ENCODE measurements at places on chromosomes 1 and 21.

DNA sequence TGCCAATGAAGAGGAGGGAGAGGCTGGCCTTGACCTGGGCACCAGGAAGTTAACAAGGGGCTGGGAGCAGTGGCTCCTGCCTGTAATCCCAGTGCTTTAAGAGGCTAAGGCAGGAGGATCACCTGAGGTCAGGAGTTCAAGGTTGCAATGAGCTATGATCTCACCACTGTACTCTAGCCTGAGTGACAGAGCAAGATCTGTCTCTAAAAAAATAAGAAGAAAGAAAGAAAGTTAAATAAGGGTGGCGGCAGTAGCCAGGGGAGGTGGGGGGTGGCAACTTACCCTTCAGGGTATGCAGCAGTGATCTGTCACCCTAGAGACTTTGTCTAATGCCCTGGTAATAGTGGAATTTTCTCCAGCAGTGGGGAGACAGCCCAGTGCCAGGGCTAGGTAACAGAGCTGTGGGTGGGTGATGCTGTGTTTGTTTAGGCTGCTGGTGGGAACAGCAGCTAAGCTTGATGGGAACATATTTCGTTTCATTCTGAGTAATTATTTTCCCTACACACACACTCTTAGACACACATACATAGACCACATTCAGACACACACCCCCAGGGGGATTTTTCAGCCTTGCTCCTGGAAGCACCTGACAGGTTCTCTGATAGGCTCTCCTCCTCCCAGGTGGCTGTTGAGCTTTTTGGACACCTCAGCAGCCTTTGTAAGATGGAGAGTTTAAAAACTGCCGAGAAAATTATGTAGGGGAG, 11.3 kb upstream of the SYT6 start:
- no peak for DNase-seq

GRCh38 chr1:230240446-230241086, 173.5 kb downstream of the GALNT2 start:
- no peak for DNase-seq

DNA sequence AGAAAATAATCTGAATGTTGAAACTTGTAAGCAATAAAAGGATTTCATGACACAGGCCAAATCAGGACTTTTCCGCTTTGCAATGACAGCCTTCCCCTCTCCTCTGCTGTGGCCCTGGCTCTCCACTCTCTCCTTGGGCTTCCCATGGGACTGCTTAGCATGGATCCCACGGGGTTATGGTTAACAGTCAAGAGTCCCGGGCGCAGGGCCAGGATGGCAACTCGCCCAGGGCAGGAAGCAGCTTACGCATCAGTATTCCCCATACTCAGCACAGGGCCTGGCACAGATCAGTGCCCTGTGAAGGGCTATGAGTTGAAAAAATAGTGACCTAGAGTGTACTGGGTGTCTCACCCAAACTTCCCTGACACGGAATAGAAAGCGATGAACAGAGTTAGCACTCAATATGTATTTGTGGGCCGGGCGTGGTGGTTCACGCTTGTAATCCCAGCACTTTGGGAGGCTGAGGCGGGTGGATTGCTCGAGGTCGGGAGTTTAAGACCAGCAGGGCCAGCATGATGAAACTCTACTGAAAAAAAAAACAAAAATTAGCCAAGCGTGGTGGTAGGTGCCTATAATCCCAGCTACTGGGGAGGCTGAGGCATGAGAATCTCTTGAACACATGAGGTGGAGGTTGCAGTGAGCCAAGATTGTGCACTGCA, 29.1 kb upstream of the GRHL3 start:
- DNase-seq = peak; percentile 81

GRCh38 chr1:231991231-231991630, 364.6 kb downstream of the DISC1 start:
- DNase-seq = no peak

DNA sequence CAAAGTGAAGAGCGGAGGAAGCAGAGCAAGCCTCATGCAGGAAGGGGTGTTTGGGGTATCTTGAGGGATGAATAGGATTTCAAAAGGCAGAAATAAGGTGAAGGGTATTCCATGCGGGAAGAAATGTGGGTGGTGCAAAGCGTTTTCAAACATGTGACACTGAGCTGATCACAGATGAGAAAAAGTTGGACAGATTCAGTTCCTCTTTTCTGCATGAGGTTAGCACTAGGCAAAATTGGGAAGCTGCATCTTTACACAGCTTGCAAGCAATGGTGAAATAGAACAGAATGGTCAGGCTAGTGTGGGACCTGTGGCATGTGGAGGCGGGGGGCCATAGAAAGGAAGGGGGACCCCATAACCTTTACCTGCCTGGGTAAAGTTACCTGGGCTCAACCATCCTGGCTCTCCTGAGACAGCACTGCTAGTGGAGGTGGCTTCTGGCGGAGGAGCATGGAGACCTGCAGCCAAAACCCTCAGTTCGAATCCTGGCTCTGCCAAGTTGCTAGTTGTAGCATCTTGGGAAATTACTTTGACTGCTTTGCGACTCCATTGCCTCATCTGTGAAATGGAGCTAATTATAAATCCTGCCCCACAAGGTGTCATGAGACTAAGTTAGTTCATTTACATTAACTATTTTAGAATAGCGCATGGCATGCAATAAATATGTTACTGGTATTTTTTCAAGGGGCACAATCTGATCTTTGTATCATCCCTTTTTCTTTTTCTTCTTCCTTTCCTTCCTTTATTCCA, 16.4 kb downstream of the KCNA10 start:
- no peak for DNase-seq

DNA sequence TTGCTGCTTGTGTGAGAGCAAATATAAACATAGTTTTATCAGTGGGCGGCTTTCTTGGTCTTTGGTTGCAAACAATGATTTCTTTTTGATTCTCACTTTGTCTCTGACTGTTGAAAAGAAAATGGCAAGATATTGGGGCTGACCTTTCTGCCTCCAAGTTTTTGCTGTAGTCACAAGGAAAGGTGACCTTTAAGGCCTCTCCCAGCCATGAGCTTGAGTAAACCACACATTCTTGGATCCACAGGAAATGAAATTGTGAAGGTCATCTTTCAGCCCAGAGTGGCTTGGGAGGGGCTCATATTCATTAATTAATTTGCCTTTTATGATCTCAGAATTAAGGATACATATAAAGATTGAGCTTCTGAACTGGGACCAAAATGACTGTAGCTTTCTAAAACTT, 241.6 kb downstream of the BACH1 start:
- DNase-seq = no peak

DNA sequence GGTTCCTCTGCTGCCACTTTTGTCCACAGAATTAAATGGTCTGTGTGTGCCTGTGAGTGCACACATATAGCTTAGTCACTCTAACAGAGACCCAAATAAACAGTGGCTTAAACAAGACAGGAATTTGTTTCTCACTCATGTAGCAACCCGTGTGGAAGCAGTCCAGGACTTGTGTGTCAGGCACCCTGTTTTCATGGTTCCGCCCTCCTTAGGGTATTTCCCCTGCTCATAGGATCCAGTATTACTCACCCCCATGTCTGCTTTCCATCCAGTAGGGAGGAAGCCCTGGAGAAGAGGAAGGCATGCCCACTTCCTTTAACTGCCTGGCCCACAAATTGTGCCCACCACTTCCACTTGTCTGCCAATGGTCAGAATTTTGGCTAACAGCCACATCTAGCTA, 41.3 kb upstream of the TACSTD2 start:
- DNase-seq = peak; percentile 45

DNA sequence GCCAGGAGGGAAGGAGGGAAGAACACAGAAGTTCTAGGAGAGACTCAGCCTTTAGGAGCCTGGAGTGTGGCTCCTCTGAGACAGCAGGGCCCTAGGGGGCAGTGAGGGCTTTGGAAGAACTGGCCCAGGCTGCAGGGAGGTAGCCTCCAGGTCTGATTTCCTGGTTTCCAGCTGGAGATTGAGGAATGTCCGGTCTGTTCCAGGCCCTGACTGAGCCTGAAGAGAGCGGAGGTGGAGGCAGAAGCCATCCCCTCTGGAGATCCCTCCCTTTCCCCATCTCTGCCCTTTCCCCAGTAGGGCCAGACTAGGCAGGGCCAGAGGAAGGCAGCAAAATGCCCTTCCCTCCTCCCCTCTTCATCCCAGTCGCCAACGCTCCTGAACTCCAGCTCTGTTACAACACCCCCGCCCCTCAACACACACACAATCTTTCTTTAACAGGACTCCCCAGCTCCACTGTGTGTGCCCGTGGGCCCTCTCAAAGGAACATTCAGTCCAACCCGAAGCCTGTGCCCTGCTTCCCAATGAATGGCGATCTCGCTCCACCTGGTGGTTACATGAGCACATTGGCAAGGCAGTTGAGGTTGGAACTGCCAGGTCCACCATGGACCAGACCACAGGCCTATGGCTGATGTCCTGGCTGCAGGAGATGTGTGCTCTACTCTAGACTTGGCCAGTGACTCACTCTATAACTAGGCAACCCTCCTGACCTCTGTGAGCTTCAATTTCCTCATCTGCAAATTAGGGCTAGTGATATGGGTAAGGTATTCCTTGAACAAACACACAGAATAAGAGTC, 32.0 kb downstream of the MAP7D1 start:
- peak; percentile 76 for DNase-seq

GRCh38 chr1:166693673-166694297, 145.5 kb upstream of the POGK start:
- no peak for DNase-seq

DNA sequence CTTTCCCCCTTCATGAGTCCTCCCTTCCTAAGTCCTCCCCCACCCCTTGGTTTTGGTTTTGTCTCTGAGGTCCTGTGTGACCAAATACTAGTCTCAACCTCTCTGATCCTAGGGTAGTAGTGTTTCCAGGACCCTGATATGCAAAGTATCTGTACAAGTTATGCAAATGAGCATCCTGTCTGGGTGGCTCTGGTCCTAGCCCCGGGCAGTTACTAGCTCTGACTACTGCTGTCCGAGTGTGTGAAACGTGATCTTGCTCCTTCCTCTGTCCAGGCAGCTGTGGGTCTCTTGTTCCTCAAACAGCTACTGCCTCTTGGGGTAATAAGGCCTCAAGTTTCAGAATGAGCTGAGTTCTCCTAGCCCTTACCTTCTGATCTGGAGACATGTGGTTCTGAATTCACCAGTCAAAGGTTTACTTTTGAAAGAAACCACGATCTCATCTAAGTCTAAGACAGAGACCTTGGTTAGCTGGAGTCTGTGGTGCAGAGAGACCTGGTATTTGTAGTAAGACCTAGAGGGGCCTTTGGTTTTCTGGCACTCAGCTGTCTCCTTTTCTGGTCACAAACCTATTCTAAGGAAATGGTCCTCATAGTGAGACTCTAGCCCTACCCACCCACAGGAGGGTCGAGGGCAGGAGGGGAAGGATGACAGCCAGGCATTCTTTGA, 31.0 kb upstream of the IL19 start:
- DNase-seq = no peak

GRCh38 chr1:26440259-26440658, 8.1 kb downstream of the DHDDS start:
- no peak for DNase-seq

DNA sequence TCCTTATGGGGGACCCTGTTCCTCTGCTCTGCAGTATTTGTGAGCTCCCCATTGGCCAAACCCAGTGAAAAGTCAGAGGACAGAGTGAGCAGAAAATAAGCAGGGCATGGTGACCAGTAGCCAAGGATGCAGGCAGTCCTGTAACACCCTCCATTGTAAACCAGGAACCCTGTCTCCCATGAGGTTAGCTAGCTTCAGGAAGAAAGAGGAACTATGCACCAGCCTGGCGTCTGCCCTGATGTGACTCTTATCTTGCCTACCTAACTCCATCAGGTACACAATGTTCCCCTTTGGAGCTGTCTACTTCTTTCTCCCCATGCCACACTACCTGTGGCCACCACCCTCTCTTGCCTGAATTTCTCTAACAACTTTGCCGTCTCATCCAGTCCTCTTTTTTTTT, 119.2 kb downstream of the LRIG2 start:
- no peak for DNase-seq

DNA sequence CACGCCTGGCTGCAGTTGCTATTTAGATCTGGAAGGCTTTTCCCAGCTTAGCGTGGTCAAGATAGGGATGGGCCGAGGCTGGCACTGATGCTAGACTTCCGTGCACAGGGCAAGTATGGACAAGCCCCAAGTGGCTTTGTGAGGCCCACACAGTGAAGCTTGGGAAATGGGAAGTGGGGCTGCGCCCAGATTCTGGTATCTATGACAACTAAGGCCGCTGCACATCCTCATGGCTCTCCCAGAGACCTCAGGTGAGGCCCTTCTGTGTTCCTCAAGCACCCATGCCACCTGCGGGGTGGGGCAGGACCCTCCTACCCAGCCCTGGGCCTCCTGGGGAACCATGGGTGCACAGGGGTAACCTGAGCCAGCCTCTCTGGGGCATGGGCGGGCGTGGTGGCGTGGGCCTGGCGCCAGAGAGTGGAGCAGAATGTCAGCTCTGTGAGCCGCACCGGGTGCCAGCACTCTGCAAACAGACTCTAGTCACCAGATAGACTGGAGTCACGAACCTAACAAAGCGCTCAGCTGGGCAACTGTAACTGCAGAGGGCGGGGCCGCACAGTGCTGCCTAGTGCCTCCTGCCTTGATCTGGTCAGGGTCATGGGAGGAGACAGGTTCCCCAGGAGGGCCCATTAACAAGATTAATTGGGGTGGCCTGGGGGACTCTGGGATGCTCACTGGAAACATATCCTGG, 46.4 kb downstream of the ELF3 start:
- no peak for DNase-seq
